ENCODE measurements at places on chromosomes 4 and X.

- no peak for DNase-seq
Measured at GRCh38 chr4:48343551-48343950, 2.2 kb downstream of the SLAIN2 start.

- no peak for DNase-seq
Measured at GRCh38 chrX:45622042-45622423, 421.4 kb upstream of the DIPK2B start.

DNA sequence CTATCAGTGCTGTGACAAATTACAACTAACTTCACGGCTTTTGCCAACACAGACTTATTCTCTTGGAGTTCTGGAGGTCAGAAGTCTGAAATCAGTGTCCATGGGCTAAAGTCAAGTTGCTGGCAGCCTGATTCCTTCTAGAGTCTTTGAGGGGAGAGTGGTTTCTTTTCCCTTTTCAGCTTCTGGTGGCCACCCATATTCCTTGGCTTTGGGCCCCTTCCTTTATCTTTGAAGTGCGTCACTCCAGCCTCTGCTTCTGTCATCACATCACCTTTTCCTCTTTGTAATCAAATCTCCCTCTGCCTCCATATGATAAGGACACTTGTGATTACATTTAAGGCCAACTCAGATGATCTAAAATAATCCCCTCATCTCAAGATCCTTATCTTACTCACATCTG lies 9.0 kb downstream of the FAM114A1 start:
- DNase-seq: no peak

DNA sequence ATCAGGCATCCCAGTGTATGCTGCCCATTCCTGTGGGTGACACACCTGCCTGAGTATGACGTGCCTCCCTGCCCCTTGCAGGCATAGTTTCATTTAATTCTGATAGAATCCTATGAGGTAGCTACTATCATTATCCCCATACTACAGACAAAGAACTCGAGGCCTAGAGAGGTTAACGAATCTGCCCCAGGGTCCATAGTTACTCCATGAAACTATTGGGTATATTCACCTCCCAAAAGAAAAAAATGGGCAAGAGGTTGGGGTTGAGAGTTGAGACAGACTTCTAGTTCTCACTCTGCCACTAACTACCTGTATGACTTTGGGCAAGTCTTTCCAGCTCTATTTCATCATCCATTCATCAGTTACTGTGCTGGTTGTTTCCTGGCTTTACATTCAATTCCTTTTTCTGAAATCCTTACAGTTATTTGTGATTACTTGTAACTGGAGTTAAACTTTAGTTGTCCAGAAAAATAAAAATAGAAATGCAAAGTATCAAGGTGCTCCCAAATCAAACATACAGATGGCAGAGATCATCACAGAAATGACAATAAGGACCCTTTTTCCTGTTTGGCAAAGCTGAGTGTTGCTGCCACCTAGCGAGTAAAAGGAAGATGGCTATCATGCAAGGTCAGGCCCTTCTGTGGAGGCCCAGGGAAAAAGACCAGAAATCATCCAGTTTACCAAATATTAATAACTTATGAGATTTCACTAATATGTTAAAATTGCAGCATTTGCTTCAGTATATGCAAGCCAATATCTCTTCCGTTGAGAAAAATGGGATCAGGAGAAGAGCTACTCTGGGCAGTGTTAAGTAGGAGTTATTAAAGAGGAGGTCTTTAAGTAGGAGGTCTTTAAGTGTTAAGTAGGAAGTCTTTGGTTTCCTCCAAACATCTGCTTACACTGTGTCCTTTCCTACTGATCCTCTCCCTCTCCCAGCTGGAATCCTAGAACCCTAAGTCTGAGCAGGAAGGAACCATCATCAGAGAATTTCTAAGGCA lies 17.1 kb upstream of the MAP7D3 start:
- DNase-seq: no peak

DNA sequence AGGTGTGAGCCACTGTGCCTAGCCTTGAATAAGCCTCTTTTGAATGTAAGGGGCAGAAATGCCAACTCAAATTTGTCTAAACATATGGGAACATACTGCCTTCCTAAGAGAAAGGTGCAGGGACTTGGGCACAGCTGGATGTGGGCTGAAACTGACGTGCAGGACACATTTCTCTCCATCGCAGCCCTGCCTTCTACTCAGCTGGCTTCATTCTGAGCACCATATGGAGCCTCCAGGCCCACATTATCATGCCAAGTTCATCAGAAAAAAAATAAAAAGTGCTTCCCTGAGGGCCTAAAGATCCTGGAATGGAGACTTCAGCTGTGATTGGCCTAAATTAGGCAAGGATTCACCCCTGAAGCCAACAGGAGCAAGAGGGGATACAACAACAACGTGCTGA lies 386.2 kb downstream of the RAB28 start:
- DNase-seq: no peak

DNA sequence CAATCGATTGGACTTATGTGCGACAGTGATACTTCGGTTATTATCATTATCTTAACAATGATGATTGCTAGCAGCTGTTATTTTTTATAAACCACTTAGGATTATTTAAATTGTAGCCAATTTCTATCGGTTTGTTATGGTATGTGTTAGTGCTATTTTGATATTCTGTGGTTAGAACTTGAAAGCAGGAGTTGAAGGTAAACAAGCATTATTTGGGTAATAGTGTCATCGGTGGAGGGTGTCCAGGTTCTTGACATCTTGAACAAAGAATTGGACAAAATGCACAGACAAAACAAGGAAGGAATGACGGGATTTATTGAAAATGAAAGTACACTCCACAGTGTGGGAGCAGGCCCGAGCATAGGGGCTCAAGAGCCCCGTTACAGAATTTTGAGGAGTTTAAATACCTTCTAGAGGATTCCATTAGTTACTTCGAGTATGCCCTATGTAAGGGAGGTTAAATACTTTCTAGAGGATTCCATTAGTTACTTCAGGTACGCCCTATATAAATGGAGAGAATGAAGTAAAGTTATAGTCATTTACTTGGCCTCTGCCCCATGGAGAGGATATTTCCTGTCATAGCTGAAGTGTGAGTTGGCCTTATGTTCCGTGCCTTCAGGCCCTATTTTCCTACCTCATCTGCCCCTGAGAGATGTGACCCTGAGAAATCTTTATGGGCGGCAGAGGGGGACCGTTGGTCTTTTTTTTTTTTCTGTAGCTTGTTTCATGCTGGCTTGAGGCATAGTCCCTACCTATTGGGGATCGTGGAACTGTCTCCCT lies 13.1 kb downstream of the MOB1B start:
- DNase-seq: no peak

- DNase-seq: no peak
Measured at GRCh38 chrX:439719-440118, 53.0 kb upstream of the PPP2R3B start.
